ENCODE measurements at places on chromosomes 4 and X.

DNA sequence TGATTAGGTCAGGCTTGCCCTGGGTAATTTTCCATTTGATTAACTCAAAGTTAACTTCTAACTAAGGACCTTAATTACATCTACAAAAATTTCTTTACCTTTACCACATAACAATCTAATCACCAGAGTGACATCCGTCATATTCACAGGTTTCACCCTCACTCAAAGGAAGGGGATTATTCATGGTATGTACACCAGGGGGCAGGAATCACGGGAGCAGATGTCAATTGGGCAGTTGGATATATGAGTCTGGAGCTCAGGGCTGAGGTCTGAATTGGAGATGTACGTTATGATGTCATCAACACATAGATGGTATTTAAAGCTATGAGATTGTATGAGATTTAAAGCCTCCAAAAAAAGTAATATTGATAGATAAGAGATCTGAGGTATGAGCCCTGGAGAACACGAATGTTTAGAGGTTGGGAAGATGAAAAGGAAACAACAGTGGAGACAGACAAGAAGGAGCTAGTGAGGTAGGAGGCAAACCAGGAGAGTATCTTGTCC is 52.9 kb downstream of the PGRMC1 start:
- DNase-seq, result no peak

DNA sequence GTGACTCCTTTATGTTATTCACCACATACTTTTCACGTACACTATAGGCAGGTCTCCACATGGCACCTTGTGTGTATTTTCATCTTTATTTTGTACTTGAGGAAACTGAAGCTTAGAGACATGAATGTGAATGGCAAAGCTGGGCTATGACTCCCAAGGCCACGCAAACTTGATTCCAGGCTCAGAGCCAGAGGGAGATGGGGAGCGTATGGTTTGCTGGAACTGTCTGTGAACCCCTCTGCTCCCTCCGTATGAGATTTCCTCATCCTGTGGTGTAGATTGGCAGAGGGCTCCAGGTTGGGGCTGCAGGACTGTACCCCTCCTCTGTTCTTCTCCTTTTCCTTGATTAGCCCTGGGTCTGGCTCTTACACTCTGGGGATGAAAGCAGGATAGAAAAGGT is 16.1 kb upstream of the STARD8 start:
- DNase-seq, result no peak

- peak; percentile 1 for DNase-seq
These were observed 235.4 kb downstream of the HNRNPD start for GRCh38 chr4:82138374-82138773.

DNA sequence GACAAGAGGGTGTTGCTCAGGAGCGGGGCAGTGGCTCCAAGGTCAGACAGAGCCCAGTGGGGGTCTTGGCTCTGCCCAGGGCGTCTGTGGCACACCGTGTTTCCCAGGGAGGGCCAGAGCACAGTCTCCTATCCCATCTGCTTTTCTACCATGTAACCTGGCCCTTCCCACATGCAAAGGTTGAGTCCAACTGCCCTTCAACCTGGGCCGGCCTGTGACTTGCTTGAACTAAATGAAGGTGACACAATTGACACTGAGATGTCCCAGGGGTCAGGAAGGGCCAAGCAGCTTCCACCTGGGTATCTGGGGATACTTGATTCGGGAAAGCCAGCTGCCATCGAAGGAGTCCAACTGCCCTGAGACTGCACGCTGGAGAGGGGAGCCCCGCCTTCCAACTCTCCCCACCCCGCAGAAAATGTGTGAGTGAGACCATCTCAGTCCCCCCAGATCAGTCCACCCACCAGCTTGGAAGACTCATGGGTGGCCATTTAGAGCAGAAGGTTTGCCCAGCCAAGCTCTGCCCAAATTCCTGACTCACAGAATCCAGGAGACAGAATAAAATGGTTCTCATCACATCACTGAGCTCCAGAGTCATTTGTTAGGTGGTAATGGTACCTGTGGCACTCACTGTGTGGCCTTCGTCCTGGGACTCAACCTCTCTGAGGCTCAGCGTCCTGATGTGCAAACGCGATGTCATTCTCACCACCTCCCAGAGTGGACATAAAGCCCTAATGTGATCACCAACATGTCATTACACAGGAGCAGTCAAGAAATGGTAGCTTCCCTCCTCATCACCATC is 18.1 kb downstream of the PPP2R2C start:
- DNase-seq, result no peak

GRCh38 chr4:13539047-13539618 is 5.2 kb downstream of the NKX3-2 start:
- DNase-seq, result no peak

DNA sequence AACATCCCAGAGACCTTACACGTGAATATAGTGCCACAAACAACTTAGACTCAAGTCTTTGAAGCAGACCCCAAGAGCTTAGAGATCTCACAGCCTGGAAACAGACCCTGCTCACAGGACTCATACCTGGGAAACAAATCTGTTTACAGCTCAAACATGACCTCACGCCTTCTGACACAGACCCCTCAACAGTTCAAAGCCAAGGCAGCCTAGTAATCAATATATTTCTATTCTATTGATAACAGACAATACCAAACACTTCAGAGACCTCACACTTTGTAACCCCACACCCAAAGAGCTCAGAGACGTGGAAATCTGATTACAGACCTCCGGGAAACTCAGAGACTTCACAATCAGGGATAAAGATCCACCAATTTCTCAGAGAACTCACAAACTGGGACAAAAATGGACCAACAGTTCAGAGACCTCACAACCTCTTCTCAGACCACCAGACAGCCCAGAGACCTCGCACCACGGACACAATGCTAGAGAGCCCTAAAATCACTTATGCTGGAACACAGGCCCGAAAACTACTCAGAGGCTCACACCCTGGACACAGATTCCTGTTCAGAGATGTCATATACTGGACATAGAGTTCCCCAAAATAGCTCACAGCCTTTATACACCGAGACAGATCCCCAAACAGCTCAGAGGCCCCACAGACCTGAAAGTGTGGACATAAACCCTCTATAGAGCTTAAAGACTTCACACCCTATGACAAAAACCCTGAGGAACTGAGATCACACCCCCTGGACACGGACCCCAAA is 14.8 kb downstream of the SUV39H1 start:
- no peak for DNase-seq

DNA sequence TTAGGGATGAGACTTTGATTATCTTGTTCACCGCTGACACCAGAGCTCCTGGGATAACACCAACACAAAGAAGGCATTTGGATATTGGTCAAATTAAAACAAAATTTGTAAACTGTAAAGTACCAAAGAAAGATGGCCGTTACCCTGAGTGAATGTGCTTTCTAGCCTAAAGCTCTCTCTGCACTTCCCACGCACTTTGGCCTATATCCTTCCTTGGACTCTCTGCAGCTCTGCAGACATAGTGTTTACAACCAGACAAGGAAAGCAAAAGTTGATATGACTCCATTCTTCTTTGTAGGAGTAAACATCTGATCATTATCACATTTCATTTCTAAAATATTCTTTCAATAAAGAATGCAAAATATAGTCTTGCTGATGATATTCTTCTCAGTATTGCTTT is 44.8 kb upstream of the PITX2 start:
- no peak for DNase-seq

GRCh38 chr4:118326585-118326984 is 26.2 kb downstream of the PRSS12 start:
- DNase-seq, result no peak

GRCh38 chr4:1376391-1376840 is 29.4 kb downstream of the UVSSA start:
- no peak for DNase-seq

- DNase-seq, result peak; percentile 60
These were observed 13.3 kb downstream of the OFD1 start for GRCh38 chrX:13747836-13748235.

DNA sequence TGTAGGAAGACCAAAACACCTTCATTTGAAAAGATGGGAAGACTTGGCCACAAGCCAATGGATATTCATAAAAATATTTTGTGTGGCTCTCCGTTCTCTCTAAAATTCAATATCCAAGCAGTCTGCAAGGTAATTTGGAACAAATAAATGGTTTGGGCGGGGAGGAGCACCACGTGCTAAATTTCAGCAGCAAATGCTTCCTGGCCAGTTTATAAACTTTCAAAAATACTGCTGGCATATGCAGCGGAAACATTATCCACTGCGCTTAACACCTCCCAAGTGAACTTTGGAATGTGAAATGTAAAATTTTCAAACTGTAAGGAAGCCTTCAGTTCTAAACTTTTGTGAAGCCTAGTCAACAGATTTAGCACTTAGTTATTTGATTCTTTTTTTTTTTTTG is 191.0 kb downstream of the NSUN7 start:
- DNase-seq, result no peak

DNA sequence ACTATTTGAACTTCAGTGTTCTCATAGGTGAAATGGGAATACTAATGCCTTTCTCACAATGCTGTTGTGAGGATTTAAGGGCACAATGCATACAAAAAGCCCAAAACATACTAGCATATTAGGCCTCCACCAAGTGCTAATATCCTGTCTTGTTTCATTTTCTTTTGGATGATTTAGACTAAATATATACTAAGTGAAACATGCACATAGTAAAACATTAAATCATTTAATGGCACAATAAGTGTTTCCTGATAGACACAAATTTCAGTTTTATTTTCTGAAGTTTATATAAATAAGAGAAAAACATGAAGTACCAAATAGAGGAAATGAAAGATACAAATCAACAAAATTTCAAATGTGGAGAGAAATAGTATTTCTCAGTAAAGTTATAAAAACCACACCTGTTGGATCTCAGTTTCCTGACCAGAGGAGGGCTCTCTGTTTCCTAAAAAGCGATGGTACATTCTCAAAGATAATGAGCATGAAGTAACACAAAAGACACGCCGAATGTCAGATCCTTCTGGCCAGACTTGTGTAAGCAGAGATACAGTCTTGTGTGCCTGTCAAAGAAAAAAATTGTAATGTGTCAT is 25.1 kb downstream of the DDX60 start:
- DNase-seq, result no peak

GRCh38 chr4:141645611-141646340 is 9.4 kb downstream of the IL15 start:
- peak; percentile 97 for DNase-seq

DNA sequence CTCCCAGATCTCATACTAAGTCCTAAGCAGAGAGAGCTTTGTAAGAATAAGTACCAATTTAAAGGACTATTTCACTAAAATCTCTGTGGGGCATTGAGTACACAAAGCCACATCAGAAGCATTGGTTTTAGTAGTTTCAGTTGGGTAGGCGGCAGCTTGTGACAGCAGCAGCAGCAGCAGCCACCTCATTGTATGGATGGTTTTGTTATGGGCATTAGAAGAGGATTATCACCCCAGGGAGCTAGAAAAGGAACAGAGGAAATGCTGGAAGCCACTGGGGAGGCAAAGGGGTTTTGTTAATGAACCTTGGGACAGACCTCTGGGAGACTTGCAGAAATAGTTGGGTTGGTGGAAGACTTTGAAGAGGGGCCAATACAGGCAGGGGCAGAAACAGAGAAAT is 93.9 kb upstream of the FRMPD3 start:
- no peak for DNase-seq

GRCh38 chrX:73859622-73860021 is 296.6 kb downstream of the CHIC1 start:
- DNase-seq, result no peak

DNA sequence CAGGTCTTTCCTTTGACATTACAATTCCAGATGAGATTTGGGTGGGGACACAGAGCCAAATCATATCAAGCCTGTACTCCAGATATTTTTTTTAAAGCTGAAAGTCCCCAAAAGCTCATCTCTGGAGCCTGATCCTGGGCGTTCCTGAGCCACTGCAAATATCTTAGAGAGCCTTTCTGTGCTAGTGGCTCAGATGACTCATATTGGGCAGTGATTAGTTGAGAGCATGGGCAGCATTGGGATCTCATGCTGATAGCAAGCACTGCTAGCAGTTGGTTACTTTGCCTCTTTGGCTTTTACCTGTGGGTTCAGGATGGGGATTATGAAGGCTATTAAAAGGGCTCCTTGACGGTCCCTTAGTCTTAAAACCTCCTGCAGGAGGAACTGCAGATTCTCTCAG is 51.4 kb upstream of the SCRG1 start:
- peak; percentile 11 for DNase-seq
